NCI-H446 treated with DMSO at 0.1 percent for 48 hours (cell line): ENCODE measurements at places on chromosomes 3 and 15.

DNA sequence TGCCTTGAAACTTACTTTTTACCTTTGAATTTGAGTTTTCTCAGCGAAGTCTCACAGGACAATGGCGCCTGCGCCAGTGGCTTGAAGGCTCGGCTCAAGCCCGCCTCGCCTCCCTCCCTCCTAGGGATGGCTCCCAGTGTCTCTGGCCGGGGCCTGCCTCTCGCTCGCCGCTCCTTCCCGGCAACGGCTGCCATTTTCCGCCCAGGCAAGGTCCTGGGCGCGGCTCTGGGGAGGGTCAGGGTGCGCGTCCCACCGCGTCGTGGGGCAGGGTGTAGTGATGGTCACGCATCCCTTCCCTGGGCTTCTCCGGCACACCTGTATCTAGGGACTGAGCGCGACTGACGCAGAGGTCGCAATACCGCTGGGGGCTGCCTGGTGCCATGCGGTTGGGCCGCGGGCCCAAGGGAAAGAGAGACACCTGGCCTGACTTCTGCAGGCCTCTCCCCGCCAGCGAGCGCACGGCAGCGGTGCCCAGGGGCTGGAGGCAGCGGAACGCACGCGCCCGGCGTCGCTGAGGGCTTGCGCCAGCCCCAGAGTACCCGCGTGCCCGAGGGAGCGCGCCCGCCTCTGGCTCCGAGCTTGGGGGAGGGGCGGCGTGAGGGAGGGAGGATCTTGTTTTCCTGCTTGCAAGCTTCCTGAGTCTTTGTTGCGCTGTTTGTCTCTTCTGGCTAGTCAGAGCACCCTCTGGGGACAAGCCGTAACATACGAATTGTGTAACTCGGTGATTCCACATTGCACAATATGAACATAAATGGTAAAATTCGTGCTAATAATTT is 20.7 kb upstream of the FEM1B start:
- DNase-seq: no peak

- no peak for DNase-seq
These were observed 61.4 kb downstream of the CHCHD6 start for GRCh38 chr3:126765187-126766069.

- peak; percentile 58 for DNase-seq
These were observed 12.2 kb upstream of the SLC7A14 start for GRCh38 chr3:170598091-170598502.

- no peak for DNase-seq
These were observed 36.7 kb downstream of the POC1A start for GRCh38 chr3:52117537-52117936.

GRCh38 chr15:57445872-57446271 is 69.6 kb downstream of the CGNL1 start:
- no peak for DNase-seq
